GM12878 (cell line): ENCODE measurements at places on chromosomes 1 and 21. TPM values are rescaled to one million over a fixed set of nuclear protein-coding genes. Genes with fewer than 3 reads are reported as not detected.

DNA sequence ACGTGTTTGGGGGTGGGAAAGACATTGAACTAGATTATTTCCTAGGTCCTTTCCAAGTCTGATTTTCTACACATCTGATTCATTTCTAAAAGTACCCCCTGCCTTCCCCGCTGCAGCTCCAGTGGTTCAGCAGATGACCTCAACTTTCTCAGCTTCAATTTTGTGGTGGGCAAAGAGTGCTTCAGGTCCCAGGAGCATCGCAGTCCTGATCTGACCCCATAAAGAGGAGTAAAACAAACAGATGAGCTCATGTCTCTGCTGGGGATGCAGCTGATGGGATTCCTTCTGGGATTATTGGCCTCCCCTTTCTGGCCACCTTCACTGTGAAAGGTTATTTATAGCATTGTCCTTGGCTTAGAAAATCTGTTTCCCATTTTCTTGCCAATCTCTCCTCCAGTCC lies 337.0 kb upstream of the PLXNA2 start:
- no peak for DNase-seq
- no peaks in the 10 kb centered on the region for H3K4me1 ChIP-seq
- H3K4me3 ChIP-seq = no peak overlapping the region
- no peaks in the 10 kb centered on the region for H3K36me3 ChIP-seq

DNA sequence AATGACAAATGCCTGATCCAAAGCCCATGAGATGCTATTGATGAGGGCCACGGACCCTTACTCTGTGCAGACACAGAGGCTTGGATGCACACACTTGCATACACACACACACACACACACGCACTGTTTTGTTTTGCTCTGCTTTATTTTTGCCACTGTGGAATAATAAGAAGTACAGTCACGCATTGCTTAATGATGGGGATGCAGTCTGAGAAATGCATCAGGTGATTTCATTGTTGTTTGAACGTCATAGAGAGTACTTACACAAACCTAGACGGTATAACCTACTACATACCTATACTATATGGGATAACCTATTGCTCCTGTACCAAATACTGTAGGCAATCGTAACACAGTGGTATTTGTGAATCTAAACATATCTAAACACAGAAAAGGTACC lies 104.4 kb downstream of the RHOU start:
- H3K27ac ChIP-seq = no peak overlapping the region
- no peaks in the 10 kb centered on the region for H3K27me3 ChIP-seq
- H3K36me3 ChIP-seq = no peaks in the 10 kb centered on the region
- H3K4me1 ChIP-seq = no peaks in the 10 kb centered on the region

DNA sequence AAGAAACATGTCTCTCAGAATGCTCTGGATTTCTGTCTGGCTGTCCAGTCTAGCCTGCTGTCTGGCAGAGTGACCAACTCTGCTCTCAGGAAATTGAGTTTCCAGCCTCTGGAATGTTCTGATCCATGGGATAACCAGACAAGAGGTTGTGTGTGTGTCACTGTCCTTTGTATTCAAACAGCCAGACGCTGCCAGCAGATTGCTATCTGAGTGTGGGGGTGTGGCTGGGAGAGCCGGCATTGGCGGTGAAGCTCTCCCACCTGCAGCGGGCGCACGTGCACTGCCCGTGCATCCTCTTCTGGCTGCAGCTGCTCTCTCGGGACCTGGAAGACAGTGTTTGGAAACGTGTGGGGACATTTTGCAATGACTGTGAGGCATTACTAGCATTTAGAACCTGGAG lies 26.1 kb downstream of the PKP1 start:
- H3K36me3 ChIP-seq = no peaks in the 10 kb centered on the region
- no peak for DNase-seq
- H3K4me3 ChIP-seq = no peak overlapping the region

The TNFRSF1B gene
- total RNA-seq = 78.8 and 87.2 TPM in 2 replicates

The SPRR4 gene
- total RNA-seq = not detected in 2 replicates
